ENCODE measurements at places on chromosomes 7 and 10.

- no peak for DNase-seq
These were observed 566 bp downstream of the MAD1L1 start for GRCh38 chr7:2231992-2232765.

GRCh38 chr10:97939446-97939990, 89.9 kb downstream of the GOLGA7B start:
- DNase-seq: no peak

DNA sequence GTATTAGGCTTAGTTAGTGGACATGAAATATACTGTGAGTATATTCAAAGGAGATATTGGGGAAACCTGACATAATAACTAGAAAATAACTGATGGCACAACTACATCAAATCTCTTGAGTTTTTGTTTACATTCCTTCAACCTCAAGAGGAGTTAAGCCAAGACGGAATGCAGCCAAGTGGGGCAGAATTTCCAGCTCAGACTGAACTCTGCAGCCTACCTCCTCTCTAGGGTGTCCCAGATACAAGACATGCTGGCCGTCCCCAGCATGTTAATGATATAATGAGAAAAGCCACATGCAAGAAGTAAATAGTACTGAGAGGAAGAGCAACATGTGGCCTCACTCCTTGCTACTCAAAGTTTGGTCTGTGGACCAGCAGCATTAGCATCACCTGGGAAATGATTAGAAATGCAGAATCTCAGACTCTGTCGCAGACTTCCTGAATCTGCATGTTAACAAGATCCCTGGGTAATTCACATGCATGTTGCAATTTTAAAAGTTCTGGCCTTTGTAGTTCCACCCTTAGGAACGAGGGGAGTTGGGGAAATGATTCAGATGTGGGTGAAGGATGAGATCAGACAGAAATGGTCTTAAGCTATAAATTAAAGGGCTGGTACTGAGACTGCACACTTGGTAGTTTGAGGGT, 118.4 kb upstream of the CACUL1 start:
- peak; percentile 20 for DNase-seq

- DNase-seq: no peak
These were observed 2.4 kb upstream of the GRID1 start for GRCh38 chr10:86368987-86369386.

DNA sequence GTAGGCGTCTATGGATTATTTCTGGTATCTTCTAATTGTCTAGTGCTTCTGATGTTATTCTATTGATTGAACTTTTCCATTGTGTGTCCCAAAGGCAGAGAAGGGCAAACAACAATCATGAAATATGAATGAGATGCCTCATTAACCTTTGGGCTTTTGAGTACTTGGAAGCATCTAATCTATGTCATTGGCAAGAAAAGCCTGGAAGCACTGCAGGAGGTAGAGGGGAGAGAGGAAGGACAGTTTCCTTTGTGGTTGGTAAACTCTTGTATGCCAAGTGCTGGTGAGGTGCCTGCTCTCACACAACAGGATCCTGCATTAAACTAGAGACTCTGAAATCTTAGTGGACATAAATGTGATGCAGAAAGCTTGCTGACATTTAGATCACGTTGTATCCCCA, 155.2 kb upstream of the TPK1 start:
- DNase-seq: no peak

DNA sequence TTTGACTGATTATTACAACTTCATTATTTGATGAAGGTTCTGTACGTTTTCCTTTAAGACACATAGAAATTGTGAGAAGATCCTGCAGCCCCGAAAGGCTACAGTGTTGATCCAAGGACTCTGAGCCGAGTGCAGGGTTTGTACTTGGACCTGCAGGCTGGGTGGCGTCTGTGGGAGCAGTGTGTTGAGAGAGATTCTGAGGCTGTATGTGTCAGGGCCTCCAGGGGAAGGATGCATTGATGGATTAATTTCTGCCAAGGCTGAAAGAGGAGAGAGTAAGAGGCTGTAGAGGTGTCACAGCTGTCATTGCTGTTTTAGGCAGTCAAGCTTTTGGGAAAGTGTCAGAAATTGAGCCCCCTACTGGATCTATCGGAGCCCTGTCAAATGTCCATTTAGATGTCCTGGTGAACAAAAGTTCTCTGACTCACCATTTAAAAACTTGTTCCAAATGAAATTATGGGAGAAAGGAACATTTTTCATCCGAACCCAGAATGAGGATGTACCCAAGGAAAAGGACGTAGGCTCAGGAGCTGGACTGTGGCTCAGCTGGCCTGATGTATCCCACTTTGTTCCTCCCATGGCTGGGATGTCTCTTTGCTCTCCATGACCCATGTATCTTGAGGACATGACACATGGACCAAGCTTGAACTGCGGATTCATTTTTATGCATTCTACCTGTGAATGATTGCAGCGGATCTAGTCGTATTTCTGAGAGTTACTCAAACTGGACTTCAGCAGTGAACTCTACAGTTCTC, 102.2 kb downstream of the TCF7L2 start:
- no peak for DNase-seq

DNA sequence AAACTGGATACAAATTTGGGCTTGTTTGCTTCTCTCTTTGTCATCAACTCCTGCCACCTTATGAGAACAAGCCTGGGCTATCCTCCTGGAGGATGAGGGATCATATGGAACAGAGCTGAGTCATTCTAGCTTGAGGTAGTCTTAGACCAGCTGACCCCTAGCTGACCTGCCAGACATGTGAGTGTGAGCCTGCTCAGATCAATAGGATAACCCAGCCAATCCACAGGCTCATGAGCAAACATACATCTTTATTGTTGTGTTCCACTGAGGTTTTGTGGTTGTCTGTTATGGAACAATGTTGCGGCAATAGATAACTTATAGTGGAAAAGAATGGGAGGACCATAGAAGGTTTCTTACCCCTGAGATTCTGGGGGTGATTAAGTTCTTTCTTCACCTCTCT, 54.5 kb upstream of the FAM180A start:
- no peak for DNase-seq

DNA sequence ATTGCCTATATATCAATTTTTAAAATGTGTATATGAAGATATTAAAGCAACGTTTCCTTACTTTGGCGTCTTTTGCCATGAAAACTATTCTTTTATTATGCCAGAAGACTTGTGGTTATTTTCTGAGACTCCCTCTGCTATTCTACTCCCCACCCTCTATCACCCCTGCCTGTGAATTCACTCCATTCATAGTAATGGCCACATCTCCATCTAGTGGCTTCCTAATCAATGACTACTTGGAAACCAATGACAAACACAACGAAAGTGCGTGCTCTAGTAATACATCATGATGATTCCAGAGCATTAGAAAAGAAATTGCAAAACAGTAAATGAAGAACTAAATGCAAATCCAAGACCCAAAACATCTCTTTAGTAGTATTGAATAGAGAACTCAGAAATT, 186.7 kb upstream of the HGF start:
- peak; percentile 36 for DNase-seq

- DNase-seq: peak; percentile 57
These were observed 56.7 kb downstream of the EGFR start for GRCh38 chr7:55075464-55076021.

DNA sequence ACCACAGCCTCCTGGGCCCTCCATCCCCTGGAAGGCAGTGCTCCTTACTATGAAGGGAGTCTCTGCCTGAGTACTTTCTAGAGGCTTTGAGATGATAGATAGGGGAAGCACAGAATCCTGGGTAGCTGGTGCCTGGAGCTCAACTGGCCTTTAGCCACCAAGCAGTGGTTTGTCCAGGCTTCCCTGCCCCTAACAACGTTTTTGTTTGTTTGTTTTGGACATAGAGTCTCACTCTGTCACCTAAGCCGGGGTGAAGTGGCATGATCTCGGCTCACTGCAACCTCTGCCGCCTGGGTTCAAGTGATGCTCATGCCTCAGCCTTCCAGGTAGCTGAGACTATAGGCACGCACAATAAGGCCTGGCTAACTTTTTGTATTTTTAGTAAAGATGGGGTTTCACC, 289.4 kb downstream of the PLXNA4 start:
- no peak for DNase-seq

GRCh38 chr7:155358066-155358947, 60.6 kb downstream of the INSIG1 start:
- DNase-seq: no peak

GRCh38 chr10:122307669-122308416, 36.7 kb downstream of the BTBD16 start:
- DNase-seq: peak; percentile 93

DNA sequence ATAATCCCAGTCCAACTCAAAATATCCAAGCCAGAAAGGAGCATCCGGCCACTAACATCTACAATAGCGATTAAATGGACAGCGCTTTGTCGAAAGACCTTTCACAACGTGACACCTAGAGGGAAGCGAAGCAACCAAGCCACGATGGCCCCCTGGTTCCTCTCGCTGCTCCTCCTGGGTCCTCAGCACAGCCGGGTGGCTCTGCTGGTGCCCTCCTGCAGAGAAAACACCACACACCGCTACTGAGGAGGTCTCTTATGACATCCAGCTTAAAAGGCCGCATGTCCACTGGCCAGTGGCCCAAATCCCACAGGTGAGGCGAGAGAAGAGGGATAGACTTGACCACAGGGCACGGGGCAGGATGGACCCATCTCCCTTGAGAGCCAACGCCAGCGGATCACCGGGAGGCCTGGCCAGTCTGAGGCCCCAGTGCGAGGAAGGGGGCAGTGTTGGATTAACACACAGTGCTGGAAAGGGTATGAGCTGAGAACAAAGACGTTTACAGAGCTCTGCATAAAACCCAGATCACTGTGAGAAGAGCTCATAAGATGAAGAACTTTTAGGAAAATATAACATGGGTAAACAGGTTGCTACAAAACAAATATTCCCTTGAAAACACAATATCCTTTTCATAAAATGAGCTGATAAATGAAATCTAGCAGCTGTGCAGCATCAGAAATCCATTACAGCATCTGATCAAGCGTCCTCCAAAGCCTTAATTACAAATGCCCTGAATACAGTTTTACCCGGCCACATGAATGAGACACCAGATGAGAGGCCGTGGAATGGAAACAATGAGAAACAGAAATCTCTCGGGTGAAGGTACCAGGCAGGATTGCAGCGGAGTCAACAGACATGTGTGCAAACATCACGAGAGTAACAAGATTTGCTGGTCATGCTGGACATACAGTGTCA, 236.7 kb downstream of the DIP2C start:
- DNase-seq: no peak

GRCh38 chr7:124796771-124797170, 31.2 kb upstream of the GPR37 start:
- no peak for DNase-seq

- no peak for DNase-seq
These were observed 19.5 kb upstream of the PLPP4 start for GRCh38 chr10:120437541-120437940.

DNA sequence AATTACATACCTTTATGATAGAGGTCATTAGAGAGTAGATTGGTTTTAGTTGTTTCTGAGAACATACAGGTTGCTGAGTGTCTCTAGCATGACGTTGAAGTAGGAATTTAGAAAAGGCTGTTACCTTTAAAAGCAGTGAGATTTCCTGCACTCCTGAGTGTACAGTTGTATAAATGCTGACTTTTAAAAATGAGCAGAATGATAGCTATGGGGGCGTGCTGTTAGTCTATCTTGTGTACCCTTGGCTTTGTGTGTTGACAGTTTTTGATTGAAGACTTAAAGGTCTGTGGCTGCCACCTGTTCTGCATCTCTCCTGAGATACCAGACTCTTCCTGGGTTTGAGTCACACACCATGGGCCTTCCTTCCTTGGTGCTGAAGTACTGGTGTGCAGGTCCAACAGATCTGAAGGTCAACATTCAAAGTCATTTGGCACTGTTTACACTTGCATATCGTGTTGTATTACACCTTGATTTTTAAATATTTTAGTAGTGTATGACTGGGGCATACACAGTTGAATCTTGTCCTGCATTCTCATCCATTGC, 23.8 kb downstream of the DNAJB6 start:
- no peak for DNase-seq

DNA sequence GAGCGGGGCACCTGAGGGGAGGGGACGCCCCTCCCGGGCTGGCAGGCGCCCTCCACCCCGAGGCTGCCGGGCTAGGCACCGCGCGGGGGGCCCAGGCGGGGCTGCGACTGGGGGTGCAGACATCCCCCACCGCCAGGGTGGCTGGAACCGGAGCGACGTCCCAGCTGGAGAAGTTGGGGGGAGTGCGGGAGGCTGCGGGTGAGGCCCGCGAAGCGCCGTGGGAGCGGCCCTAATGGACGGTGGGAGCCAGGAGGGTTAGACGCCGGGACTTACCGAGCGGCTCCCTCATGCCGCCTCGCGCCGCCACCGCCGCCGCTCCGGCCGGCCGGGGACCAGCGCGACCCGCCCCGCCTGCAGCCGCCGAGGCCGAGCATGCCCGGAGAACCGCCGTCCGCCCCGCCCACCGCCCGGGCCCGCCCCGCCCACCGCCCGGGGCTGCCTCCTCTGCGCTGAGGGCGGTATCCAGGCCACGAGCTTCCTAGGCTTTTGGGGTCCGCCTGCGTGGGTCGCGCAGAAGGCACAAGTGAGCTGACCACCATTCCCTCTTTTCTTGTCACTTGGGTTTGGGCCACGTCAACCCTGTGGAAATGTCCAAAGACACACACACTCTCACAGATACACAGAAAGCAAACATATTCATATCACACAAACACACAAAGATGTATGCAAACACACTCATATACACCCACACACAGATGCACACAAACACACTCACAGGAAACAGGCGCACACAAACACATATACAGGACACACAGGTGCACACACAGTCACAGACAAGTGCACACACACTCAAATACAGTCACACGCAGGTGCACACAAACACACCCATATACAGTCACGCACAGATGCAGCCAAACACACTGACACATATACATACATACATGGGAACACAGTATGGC, at the start of gene JCAD:
JCAD (minus strand) TSS at position 378 of the 899 bp plus-strand sequence. CDS start 11,774 bp downstream, outside the sequence.
- no peak for DNase-seq

DNA sequence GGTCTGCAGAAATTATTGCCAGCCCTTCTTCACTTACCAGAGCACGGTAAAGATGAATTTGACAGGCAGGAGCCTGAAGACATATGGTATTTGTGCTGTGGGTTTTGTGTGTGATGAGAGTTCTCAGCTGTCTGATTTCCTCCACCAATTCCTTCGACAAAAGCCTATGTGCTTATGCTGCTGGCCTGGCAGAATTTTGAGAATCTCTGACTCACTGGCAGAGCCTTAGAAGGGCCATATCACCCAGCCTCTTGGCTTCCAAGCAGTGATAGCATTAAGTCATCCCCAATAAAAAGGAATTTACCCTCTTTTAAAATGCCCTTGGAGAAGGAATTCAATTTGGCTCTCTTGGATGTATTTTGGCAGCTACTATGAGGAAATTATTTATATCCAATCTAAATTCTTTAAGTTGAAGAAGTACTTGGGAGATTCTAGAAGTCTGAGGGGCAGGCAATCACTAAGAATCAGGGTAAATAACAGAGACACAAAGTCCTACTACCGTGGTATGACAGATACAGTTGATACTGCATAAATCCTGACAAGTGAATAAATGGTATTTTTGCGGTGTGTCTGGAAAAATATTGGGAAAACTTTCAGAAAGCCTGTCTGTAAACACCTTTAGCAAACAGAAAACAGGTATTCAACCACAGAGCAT, 68.6 kb upstream of the EFCAB10 start:
- peak; percentile 26 for DNase-seq

GRCh38 chr7:107049971-107050532, 5.5 kb downstream of the PRKAR2B start:
- DNase-seq: no peak

Data from skeletal muscle cell (primary cell).